Vein endothelial cell (primary cell): ENCODE measurements at places on chromosomes 4 and X. TPM values are rescaled to one million over a fixed set of nuclear protein-coding genes. Genes with fewer than 3 reads are reported as not detected.

The SH3D19 gene
- total RNA-seq, result 125 and 149 TPM in 2 replicates

The RWDD4 gene
- 13.7 and 19.2 TPM in 2 replicates for total RNA-seq

The CSAG2 gene
- total RNA-seq, result not detected in 2 replicates

The MAOB gene
- not detected in 2 replicates for total RNA-seq

The CT45A5 gene
- not detected in 2 replicates for total RNA-seq

The CPE gene
- 4.6 and 10.2 TPM in 2 replicates for total RNA-seq

The TMEM156 gene
- total RNA-seq, result 2.3 and 3.3 TPM in 2 replicates

The RBMXL3 gene
- not detected in 2 replicates for total RNA-seq

The SMIM31 gene
- total RNA-seq, result not detected in 2 replicates

The GLOD5 gene
- total RNA-seq, result not detected in 2 replicates

The ANOS1 gene
- total RNA-seq, result 0.76 and 4.2 TPM in 2 replicates

The GNRHR gene
- not detected in 2 replicates for total RNA-seq

The TRPC3 gene
- not detected in 2 replicates for total RNA-seq

The RPS6KA6 gene
- total RNA-seq, result 0.65 and 1.1 TPM in 2 replicates

The USP17L19 gene
- total RNA-seq, result not detected in 2 replicates

The ODAM gene
- not detected in 2 replicates for total RNA-seq

The SLITRK4 gene
- total RNA-seq, result 2.5 and 3.9 TPM in 2 replicates

The NRK gene
- total RNA-seq, result under 0.01 and 0.29 TPM in 2 replicates

The FGF13 gene
- 20.3 and 43.1 TPM in 2 replicates for total RNA-seq

The ADGRL3 gene
- total RNA-seq, result not detected in 2 replicates

The PTCHD1 gene
- not detected in 2 replicates for total RNA-seq

The NMU gene
- total RNA-seq, result not detected in 2 replicates

The TCEAL3 gene
- total RNA-seq, result 7.9 and 10.5 TPM in 2 replicates

The TBC1D1 gene
- 128 and 131 TPM in 2 replicates for total RNA-seq

The MID1IP1 gene
- total RNA-seq, result 13.1 and 16.8 TPM in 2 replicates

The CT45A7 gene
- not detected in 2 replicates for total RNA-seq

The TMPRSS11D gene
- total RNA-seq, result 0.29 TPM in 1 of 2 replicates, not detected in the other

The BTK gene
- total RNA-seq, result not detected in 2 replicates

The APOO gene
- 8.4 and 8.5 TPM in 2 replicates for total RNA-seq
